ENCODE measurements at places on chromosomes 3 and 15.

DNA sequence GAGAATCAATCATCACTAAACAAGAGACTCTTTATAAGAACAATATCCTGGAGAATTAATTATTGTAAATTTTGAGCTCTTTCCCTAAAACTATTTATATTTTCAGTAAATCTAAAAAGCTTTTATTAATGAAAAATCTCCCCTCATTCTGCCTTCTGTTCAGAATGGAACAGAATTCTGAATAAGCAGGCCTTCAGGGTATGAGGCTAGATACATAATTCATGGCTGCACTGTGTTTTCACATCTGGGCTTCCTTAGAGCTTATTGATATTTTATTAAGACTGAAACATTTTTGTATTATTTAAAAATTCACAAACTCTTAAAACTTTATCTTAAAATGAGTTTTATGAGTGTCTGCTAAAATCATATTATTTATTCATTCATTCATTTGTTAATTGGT, 24.8 kb downstream of the CLDN11 start:
- DNase-seq = no peak

DNA sequence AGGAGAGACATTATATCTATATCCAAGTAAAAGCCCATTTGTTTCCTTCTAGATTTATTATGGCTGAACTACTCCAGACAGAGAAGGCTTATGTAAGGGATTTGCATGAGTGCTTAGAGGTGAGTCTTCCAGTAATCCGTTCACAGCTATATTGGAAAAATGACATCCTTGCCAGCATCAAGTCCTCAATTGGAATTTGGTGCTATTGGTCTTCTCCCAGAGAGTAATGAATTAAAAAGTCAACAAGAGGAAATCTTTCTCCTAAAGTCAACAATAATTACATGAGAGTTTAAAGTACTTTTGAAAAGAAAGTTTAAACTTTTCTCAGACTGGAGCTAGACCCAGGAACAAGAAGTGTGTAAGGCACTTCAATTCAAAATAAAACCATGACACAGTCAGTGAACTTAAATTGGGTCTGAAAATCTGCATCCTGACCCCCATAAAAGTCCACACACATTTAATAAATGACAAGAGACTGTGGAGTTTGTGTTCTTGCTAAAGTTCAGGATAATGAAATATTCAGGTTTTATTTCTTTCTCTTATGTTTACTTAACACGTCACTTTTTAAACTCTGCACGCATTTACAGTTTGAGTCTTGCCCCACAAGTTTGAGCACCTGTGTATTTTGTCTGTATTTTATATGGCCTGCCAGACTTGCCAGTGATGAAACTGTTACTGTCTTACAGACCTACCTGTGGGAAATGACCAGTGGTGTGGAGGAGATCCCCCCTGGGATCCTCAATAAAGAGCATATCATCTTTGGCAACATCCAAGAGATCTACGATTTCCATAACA, 268.2 kb upstream of the UMPS start:
- DNase-seq = peak; percentile 24

- no peak for DNase-seq
Measured at GRCh38 chr3:19250959-19251610, 102.8 kb downstream of the KCNH8 start.

GRCh38 chr3:14042680-14043079, 82.0 kb downstream of the CHCHD4 start:
- peak; percentile 74 for DNase-seq

- DNase-seq = peak; percentile 82
Measured at GRCh38 chr3:14216257-14217048, 37.8 kb downstream of the LSM3 start.

DNA sequence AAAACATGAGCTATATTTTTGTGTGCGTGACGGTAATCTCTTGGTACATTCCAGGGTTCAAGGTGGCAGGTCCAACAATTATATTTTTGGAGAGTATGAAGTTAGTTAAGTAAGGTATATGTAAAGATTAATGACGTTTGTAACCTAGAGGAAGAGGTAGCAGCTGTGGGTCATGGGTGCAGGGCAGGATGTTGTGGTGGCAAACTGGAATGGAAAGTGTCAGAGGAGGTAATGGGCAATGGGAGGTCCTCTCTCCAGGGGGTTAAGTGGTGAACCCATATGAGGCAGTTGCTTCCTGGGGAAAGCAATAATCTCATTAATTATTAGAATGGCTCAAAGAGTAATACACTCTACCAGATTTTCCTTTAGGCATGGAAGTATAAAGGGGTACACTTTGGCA, 1.0 kb upstream of the CD200R1L start:
- no peak for DNase-seq

DNA sequence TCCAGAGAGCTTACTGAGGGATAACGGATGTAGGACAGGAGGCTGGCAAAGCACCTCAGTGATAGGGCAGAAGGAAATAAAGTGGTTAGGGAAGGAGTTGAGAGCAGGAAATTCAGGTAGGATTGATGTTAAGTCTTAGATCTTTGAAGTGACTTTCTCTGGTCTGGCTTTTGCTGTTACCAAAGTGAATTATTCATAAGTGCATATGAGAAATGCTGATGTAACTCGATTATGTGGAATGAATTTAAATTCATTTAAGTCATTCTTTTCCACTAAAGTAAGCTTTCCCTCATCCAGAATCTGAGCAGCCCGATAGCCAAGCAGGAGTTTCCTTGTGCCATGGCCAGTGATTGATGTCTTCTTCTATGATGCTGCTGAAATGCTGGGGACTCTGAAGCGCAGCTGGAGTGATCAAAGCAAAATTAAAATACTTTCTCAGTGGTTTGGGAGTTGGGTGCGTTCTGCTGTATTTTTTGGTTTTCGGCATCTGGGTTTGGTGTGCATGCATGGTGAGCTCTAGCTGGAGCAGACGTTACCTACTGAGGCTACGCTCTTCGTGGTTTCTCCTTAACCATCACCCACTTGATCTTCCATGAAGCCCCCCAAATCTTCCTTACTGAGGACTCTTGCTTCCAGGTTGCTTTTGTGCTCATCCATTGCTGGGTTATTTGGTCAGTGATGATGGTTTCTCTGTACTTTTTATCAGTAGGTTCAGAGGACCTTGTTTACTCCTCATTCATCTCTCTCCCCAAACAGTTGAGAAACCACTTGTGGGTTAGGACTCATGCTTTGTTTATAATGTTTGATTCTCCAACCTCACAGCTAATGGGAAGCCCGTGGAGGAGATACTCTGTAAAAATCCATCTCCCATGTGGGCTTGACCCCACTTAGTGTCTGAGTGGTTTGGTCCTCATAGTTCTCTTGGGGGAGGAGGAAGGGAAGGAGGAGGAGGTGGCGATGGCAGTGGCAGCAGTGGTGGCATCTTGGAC, 72.5 kb downstream of the IGF1R start:
- DNase-seq = no peak

DNA sequence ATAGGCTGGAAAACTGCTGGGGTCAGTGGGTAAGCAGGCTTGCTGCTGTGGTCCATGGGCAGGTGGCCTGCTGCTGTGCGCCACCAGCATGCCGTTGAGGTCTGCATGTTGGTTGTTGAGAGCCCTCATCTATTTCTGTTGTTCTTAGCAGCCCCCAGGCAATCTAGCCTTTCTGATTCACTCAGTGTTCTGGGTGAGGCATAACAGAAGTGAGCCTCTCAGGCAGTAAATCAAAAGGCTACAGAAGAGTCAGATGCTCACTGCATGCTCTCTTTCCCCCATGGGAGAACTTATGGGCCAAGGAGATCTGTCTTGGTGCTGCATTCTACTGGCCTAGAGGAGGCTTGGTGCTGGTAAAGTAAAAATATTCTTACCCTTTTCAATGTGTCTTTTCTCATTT, 67.8 kb upstream of the ATP10A start:
- no peak for DNase-seq

DNA sequence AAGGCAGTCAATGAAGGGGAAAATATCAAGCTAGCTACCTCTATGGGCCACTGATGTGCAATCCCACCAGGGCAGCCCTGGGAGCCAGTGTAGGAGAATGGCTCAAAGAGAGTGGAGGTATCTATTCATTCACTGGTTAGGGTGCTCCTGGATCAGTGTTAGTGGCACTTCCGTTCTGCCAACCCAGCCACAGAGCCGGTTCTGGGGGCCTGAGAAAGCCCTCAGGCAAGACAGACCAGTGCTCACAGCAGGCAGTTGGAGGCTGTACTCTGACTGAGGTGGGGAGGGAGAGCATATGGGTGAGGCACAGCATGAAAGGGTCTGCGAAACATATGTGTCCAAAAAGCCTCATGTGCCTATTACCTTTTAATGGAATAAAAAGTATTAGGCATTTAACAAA, 109.3 kb downstream of the KCNMB2 start:
- no peak for DNase-seq

DNA sequence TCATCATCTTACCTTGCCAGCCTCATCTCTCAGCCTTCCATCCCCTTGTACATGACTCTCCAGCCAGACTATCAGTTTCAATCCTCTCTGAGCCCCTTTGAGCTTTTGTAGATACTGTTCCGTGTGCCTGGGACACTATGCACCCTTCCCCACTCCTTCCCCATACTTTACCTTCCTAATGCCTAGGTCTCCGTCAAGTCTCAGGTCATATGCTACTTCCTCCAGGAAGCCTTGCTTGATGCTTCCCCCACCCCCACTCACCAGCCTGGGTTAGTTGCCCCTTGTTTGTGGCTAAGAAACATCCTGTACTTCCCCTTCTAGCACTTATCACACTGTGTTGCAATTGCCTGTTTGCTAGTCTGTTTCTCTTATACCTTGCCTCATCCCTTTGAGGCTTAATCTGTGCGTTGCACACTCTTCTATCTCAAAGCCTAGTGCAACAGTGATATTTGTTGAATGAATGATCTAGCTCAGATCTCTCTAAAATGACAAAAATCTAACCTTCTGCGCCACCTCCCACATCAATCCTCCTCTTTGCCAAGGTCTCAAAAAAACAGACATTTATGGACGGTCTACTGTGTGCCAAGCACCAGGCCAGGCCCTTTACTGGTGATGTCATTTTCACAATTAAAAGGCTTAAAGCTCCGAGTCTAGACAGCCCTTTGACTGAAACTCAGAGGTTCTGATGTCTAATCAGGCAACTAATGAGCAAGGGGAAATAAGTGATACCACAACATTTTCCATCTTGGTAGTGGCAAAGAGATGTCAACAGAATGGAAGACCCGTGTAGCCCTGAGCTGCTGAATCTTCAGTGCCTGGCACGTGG, 6.5 kb upstream of the USP3 start:
- DNase-seq = no peak

GRCh38 chr3:50226888-50227389, 9.1 kb upstream of the GNAI2 start:
- peak; percentile 70 for DNase-seq

DNA sequence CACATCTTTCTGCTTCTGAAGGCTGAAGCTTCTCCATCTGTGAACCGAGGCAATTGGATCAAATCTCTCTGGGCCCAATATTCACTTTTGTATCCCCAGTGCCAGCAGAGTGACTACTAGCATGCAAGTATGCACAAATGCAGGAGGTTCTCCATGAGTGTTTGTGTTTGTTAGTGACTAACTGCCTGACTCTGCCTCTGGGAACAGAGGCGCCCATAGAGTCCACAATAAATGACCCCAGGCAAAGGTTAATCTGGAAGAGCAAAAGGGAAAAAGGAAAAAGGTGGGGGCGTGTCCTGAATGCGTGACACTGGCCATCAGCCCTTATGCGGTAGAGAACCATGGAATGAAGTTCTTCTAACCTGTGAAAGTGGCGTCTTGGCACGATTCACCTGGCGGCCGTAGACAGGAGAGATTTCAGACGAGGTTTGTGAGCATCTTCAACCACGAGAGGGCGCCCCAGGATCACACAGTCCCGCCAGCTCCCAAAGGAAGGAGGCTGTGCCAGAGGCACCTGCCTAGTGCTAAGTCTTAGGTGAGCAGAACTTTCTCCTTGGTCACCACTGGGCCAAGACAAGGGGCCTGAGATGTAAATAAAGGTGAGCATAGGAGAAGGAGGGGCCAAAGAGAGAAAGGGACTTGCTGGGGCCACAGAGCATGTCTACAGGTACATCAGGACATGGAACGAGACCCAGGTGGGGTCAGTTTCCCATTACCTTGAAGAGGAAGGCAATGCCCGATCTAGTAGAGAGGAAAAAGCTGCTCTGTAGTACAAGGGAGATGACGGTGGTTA, 44.2 kb downstream of the RBPMS2 start:
- DNase-seq = peak; percentile 89

GRCh38 chr3:141399200-141399599, 30.9 kb downstream of the ZBTB38 start:
- DNase-seq = no peak

DNA sequence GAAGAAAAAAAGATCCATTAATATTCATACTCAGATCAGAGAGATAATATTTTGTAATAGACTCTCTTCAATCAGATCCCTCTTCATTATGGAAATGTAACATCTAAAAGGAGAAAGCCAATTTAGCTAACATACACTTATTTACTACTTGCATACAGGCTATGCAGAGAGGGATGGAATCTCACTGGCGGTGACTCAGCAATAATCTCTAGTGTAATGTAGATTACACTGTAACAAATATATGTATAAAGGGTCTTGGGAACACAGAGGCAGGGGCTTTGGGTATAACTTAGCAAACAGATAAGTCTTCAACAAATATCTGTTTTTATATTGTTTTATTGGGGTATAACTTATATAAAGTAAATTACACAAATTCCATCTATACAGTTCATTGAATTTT, 69.6 kb downstream of the CGNL1 start:
- peak; percentile 27 for DNase-seq

DNA sequence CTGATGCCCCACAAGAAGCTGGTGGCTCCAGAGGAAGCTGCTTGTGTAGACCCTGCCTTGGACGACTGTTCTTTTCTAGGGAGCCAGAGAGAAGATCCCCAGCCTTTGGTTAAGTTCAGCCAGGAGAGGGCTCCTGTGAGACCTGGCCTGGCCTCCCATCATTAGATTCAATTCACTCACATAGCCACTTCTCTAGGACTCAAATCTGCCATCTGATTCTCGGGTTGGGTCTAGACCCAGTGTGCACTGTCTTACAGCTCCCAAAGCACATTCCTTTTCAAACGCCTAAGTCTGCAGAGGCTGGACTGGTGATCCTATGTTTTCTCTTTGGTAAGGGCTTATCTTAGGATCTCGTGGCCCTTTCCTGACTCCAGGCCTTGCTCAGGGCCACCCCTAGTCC, 81.7 kb upstream of the NPHP3 start:
- peak; percentile 39 for DNase-seq

- no peak for DNase-seq
Measured at GRCh38 chr3:172614340-172615274, 91.4 kb upstream of the TNFSF10 start.

DNA sequence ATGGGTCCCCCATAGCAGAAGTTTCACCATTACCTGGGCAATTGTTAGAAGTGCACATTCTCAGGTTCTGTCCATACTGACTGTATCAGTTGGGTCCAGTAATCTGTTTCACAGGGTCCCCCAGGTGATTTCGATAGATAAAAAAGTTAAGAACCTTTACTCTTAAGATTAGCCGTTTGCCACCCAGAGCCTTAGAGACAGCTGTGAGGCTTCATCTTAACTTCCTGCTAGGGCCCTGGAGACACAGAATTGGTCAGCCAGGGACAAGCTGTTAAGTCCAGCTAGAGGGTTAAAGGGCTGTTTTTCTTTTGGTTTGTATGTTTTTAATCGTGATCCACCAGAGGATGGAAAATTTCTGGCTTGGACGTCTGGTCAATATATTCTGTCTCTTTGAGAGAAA, 6.7 kb downstream of the FAM162A start:
- DNase-seq = no peak

- DNase-seq = peak; percentile 48
Measured at GRCh38 chr15:36831904-36832287, 252.5 kb downstream of the CDIN1 start.

Measured in astrocyte of the hippocampus (primary cell).